Upper lobe of right lung (tissue), 1 donor: ENCODE measurements at places on chromosomes 11 and 22. TPM values are rescaled to one million over a fixed set of nuclear protein-coding genes. Genes with fewer than 3 reads are reported as not detected.

DNA sequence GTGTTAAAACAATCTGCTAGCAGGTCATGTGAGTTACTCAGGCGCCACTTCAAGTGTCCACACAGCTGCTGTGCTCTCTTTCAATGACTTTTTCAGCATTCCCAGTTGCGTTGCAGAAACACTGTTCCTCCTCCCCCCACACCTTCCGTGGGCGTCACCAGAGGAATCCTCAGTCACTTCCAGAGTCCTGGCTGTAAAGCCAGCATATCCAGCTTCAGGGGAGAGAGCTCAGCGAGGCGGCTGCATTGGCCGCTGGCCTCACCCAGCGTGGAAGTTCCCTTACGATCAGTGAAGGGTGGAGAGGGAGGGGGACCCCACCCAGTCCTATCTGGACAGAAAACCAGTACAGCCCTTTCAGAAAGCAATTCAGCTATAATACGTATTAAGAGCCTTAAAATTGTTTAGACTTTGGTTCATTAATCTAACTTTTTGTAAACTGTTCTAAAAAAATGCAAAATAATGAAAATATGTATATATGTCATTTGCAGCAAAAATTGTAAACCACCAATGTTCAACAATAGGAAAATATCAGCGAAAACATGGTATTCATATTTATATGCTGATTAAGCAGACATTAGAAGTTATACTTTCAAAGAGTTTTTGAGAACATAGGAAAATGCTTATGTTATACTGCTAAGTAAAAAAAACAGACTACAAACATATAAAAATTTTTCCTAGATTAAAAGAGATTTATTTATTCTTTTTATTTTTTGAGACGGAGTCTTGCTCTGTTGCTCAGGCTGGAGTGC, 2.8 kb upstream of the ANO9 start:
- H3K27me3 ChIP-seq = peaks cover 9% of the 10 kb centered on the region
- H3K4me1 ChIP-seq = peaks cover 23% of the 10 kb centered on the region
- peak overlapping the region; percentile 31 for H3K27ac ChIP-seq
- peak; percentile 84 for DNase-seq

DNA sequence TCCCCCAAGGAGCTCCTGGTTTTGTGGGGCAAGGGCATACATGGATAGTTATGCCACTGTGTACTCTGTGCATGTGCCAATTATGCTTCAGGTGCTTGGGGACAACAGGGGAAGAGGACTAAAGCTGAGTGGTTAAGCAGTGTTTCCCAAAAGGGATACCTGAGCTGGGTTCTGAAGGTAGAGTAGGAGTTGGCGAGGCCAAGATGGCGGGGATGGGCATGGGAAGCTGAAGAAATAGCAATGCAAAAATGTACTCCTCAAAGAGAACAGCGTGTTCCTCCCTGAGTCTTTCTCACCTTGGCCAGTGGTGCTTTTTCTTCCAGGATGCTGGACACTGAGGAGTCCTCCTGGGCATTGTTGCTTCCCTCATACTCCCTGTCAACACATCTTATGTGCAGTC, 90.0 kb upstream of the LARGE1 start:
- DNase-seq = no peak
- H3K27me3 ChIP-seq = no peaks in the 10 kb centered on the region
- H3K4me3 ChIP-seq = no peak overlapping the region

DNA sequence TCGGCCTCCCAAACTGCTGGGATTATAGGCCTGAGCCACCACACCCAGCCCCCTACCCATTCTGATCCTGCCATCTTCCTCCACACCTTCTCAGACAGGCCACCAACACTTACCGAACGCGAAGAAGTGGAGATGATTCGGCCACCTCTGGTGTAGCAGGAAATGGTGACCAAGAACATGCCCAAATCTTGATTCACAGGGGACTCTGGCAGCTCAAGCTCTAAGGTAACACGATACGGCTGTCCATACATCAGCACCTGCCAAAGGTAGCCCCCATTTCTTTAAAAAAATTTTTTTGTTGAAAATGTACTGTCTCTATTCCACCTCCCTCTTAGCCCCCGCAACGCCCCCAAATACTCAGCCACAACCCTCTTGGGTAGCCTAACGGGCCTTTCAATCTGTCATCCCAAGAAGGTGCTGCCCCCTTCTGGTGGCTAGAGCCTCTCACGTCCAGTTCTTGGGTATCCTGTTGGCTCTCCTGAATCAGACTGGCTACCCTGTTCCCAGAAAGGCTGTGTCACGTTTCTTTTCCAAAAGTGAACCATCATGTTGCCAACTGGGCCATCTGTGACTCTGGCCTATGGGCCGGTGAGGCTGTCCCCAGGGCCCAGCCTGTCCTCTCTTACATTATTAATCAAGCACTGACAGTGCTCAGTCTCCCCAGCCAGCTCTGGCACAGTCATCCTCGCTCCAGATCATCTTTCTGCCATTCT, 5.3 kb upstream of the LRRN4CL start:
- no peak overlapping the region for H3K4me3 ChIP-seq
- H3K27ac ChIP-seq = no peak overlapping the region
- H3K4me1 ChIP-seq = no peaks in the 10 kb centered on the region
- peaks cover 34% of the 10 kb centered on the region for H3K36me3 ChIP-seq

DNA sequence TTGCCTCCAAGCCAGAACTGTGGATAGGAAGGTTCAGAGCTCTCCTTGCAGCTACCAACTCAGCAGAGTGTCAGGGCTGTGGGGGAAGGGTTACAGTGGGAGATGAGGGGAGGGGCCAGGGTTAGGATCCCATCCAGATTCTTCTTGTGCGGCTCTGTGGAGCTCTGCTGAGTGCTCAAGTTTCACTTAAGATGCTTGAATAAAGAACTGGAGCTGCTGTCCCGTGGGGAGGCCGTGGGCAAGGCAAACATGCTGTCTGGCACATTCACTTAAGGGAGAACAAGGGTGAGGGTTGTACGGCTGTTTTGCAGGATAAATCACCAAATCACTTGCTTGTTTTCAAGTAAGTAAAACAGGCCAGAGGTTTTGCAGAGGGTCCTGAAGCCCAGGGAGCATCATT, 197.1 kb downstream of the FAM76B start:
- no peak overlapping the region for H3K4me3 ChIP-seq
- no peak overlapping the region for H3K27ac ChIP-seq
- no peak for DNase-seq
- H3K36me3 ChIP-seq = no peaks in the 10 kb centered on the region

The PLA2G6 gene
- total RNA-seq = 52.4 TPM

GRCh38 chr11:88697139-88697538, 359.6 kb upstream of the CTSC start:
- H3K27me3 ChIP-seq = no peaks in the 10 kb centered on the region
- H3K36me3 ChIP-seq = no peaks in the 10 kb centered on the region
- no peak overlapping the region for H3K4me3 ChIP-seq
- H3K27ac ChIP-seq = no peak overlapping the region
- DNase-seq = no peak

The PKNOX2 gene
- total RNA-seq = 17.8 TPM

GRCh38 chr11:73795925-73796632, 8.4 kb downstream of the MRPL48 start:
- no peak for DNase-seq
- peaks cover 3% of the 10 kb centered on the region for H3K36me3 ChIP-seq

GRCh38 chr11:109986488-109986887, 106.7 kb upstream of the ZC3H12C start:
- no peaks in the 10 kb centered on the region for H3K36me3 ChIP-seq
- no peak overlapping the region for H3K27ac ChIP-seq
- no peaks in the 10 kb centered on the region for H3K4me1 ChIP-seq
- no peak overlapping the region for H3K4me3 ChIP-seq
- DNase-seq = no peak
- H3K27me3 ChIP-seq = no peaks in the 10 kb centered on the region

DNA sequence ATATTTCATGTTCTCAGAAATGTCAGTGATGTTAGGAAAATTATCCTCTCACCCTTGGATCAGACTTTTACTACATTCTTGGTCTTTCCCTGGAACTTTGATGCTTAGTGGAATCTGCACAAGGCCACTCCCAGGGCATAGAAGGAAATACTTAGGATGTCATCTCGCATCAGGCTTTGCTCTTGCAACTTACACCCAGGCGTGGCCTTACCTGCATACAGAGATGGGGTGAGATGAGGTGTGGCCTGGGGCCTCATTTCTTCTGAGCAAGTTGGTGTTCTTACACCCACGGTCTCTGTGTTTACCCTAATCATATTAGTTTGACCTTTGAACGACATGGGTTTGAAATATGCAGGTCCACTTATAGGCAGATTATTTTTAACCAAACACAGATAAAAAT, 19.0 kb upstream of the OR52K2 start:
- no peaks in the 10 kb centered on the region for H3K36me3 ChIP-seq
- no peak for DNase-seq
- H3K4me3 ChIP-seq = no peak overlapping the region

The MS4A6E gene
- not detected for total RNA-seq

GRCh38 chr22:20551805-20552442, 44.5 kb downstream of the MED15 start:
- H3K27me3 ChIP-seq = no peaks in the 10 kb centered on the region
- peaks cover 61% of the 10 kb centered on the region for H3K4me1 ChIP-seq
- peak overlapping the region; percentile 86 for H3K27ac ChIP-seq
- H3K4me3 ChIP-seq = no peak overlapping the region
- no peak for DNase-seq

GRCh38 chr11:70819022-70819421, 420.7 kb downstream of the CTTN start:
- no peaks in the 10 kb centered on the region for H3K4me1 ChIP-seq
- no peak for DNase-seq
- H3K27ac ChIP-seq = no peak overlapping the region
- peaks cover 1% of the 10 kb centered on the region for H3K27me3 ChIP-seq

- H3K27me3 ChIP-seq = no peaks in the 10 kb centered on the region
- H3K36me3 ChIP-seq = no peaks in the 10 kb centered on the region
- H3K4me1 ChIP-seq = no peaks in the 10 kb centered on the region
- H3K4me3 ChIP-seq = no peak overlapping the region
- H3K27ac ChIP-seq = no peak overlapping the region
These were observed 34.2 kb downstream of the NNMT start for GRCh38 chr11:114330373-114330772.

GRCh38 chr11:120643284-120643683, 131.7 kb downstream of the GRIK4 start:
- H3K4me1 ChIP-seq = no peaks in the 10 kb centered on the region
- DNase-seq = peak; percentile 45
- H3K36me3 ChIP-seq = no peaks in the 10 kb centered on the region
- H3K4me3 ChIP-seq = no peak overlapping the region
- peaks cover 4% of the 10 kb centered on the region for H3K27me3 ChIP-seq
- no peak overlapping the region for H3K27ac ChIP-seq

GRCh38 chr11:72014761-72015320, 16.1 kb downstream of the IL18BP start:
- H3K36me3 ChIP-seq = peaks cover 100% of the 10 kb centered on the region
- no peak overlapping the region for H3K27ac ChIP-seq
- peaks cover 13% of the 10 kb centered on the region for H3K4me1 ChIP-seq
- H3K27me3 ChIP-seq = no peaks in the 10 kb centered on the region
- peak; percentile 48 for DNase-seq

DNA sequence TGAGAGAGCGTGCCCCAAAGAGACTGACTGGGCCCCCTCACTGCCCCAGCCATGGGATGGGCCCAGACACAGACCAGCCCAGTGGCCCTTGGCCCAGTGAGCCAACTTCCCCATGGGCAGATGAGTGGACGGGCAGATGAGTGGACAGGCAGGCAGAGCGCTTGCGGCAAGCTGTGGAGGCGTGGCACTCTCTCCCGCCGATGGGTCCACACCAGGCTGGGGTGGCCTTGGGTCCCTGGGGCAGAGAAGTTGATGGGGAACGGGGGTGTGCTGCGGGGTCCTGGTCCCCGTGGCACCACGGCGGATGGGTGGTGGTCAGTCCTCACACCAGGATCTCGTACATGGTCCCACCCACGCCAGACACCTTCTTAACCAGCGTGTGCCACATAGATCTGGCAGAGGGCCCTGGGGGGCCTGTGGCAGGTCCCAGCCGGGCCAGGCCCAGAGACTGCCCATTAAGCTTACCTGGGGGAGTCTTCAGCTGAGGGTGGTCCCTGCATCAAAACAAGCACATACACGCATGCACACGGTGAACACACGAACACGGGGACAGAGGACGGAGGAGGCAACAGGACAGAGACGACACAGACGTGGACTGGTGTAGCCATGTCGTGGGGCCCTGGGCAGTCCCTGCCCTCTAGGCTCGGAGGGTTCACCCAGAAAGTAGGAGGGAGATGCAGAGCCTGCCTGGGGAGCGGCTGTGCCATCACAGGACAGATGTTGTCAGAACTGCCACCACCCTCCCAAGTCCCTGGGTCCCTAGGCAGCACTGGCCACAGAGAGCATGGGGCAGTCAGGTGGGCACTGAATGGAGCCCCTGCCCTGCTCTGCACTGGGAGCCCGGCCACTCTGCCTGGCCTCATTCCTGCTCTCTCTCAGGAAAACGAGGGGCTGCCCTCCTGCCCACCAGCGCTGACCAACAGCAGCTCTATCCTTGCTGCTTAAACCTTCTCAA, 182.2 kb downstream of the IGLL1 start:
- no peaks in the 10 kb centered on the region for H3K27me3 ChIP-seq
- peak; percentile 56 for DNase-seq
- no peak overlapping the region for H3K27ac ChIP-seq
- no peaks in the 10 kb centered on the region for H3K36me3 ChIP-seq
- no peak overlapping the region for H3K4me3 ChIP-seq

DNA sequence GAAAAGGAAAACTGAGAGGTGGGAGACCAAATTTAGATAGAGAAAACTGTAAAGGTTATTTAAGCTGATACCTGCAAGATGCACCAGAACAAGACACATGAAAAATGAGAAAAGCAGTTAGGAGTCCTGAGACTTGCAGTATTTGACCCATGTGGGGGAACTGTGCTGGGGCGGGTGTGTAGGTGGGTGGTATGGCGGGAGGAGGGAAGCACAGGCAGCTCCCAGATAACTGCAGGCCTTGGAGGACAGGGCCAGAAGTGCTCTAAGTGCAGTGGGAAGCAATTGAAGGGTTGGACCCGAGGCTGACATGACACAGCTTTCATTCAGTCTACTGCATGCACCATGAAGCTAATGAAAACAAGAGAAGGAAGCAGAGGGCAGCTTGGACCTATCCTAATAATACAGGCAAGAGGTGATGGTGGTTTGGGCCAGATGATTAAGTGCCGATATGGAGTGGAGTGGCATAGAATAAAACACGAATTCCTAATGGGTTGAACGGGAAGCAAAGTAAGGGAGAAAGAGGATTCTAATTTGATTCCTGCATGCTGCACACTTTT, 48.0 kb upstream of the ANO3 start:
- H3K27me3 ChIP-seq = peaks cover 8% of the 10 kb centered on the region
- H3K4me3 ChIP-seq = peak overlapping the region; percentile 55
- H3K36me3 ChIP-seq = no peaks in the 10 kb centered on the region
- no peak for DNase-seq
- peaks cover 4% of the 10 kb centered on the region for H3K4me1 ChIP-seq

GRCh38 chr11:134513585-134514120, 101.6 kb upstream of the B3GAT1 start:
- no peaks in the 10 kb centered on the region for H3K4me1 ChIP-seq
- H3K4me3 ChIP-seq = no peak overlapping the region
- peak; percentile 40 for DNase-seq
- peaks cover 33% of the 10 kb centered on the region for H3K27me3 ChIP-seq
- no peak overlapping the region for H3K27ac ChIP-seq

GRCh38 chr11:28176351-28176750, 68.2 kb downstream of the METTL15 start:
- no peaks in the 10 kb centered on the region for H3K27me3 ChIP-seq
- H3K4me1 ChIP-seq = no peaks in the 10 kb centered on the region
- no peak overlapping the region for H3K27ac ChIP-seq
